ENCODE measurements at places on chromosomes 12 and 14. TPM values are rescaled to one million over a fixed set of nuclear protein-coding genes. Genes with fewer than 3 reads are reported as not detected.

Gene PA2G4
- total RNA-seq: 111 TPM

Gene TEAD4
- total RNA-seq: 62.6 TPM

Gene BMAL2
- total RNA-seq: 11.1 TPM

Gene DAO
- not detected for total RNA-seq

Gene BCL2L14
- not detected for total RNA-seq

DNA sequence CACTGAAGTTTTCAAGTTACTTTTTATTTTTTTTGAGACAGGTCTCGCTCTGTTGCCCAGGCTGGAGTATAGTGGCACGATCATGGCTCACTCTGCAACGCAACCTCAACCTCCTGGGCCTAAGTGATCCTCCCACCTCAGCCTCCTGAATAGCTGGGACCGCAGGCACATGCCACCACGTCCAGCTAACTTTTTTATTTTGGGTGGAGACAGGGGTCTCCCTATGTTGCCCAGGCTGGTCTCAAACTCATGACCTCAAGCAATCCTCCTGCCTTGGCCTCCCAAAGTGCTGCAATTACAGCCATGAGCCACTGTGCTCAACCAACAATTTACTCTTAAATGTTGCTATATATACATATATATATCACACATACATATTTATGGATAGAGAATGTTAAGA, 27.4 kb upstream of the LGALS3 start:
- DNase-seq: no peak

DNA sequence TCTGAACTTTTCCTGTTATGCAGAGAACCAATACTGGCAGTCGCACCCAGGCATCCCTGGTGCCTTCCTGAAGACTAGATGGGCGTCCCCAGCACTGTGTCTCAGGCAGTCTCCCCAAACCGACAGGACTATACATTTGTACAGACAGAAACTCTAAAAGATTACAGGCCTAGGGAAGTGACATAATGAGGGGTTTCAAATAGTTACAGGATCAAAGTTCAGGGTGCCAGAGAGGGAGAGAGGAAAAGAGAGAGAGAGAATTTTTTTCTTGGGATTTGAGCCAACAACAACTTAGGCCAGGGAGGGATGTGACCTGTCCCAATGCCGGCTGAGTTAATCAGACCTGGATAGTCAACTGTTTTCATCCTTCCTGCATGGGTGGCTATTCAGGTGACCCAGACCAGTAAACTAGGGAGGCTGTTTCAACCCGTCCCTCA, 9.3 kb upstream of the GMFB start:
- DNase-seq: no peak

DNA sequence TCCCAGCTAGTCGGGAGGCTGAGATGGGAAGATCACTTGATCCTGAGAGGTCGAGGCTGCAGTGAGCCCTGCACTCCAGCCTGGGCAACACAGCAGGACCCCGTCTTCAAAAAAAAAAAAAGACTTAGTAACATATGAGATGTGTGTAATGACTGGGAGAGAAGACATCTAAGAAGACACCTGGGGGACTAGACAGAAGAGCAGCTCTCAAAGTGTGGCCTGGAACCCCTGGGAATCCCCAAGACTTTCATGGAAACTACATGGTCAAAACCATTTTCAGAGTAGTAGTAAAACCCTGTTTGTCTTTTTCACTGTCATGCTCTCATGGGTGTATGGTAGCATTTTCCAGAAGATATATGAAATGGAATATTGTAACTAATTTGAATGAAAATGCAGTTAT, 45.3 kb downstream of the R3HDM2 start:
- DNase-seq: no peak

DNA sequence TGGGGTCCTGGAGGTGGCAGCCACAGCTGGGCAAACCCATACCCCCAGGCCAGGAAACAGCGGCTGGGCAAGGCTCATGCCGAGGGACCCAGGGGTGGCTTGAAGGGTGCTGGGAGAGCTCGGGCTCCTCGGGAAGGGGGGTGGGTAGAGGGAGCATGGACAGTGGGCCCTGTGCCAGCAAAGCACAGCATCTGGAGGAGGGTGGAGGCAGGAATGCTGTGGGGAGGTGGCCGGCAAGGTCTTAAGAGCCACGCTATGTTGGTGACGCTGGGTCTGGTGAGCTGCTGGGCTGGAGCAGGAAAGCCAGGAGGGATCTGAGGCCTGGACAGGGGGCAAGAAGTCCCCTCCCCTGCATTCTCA, 48.2 kb upstream of the DLK1 start:
- DNase-seq: no peak

DNA sequence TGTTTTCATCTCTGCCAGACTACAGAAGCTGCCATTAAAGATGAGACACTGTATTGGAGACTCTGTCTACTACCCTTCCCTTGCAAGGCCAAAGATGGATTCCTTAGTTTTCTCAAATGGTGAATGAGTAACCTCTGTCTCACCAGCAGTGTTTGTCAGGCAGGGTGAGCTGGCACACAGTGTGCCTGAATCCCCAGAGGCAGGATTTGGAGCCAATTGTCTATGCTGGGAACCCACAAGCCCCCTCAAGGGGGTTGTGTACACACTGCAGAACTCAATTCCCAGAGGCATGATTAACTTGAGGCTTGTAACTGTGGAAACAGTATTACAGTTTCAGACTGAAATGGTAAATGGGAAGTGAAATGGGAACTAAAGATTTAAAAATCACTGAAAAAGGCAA, 136.8 kb upstream of the PTPRB start:
- DNase-seq: no peak

All from thoracic aorta (tissue), 2 donors.